Stimulated activated CD8-positive, alpha-beta memory T cell treated with anti-CD3 and anti-CD28 coated beads, Interleukin-7, amount 100 ng/mL, for 48 hours (primary cell): ENCODE measurements at places on chromosomes 2 and 18.

DNA sequence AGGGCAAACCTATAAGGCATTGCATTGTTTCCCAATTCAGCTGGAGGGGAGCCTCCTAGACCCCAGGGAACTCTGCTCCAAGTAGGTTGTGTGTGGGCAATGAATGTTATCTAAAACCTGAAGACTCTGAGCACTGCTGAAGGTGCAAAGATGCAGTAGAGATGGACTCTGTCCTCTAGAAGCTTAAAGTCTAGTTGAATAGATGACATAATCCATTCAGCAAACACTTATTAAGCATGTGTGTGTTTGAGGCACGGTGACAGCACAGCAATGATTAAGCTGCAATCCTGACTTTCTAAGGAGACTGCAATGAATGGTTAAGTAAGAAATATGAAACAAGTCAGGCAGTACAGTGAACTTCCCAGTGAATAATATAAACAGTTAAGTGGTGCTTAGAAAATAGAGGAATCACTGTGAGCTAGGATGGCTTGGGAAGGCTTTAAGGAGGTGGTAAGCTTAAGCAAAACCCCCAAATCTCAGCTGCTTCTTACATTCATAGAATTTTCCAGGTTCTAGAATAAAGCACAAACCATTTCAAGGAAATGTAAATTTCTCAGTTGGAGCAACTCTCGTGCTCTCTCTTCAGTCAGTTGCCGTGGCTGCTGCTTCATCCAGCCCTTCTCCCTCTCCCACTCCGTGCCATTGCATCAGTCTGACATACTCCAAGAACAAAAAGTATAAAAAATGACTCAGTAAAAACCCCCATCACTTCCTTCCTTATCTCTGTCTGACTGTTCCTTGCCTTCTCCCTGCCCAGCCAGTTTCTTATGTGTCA, 19.1 kb downstream of the MXD1 start:
- DNase-seq = no peak

- no peak for DNase-seq
These were observed 44.9 kb downstream of the PSMG2 start for GRCh38 chr18:12747530-12748315.

GRCh38 chr2:108923736-108924579, 65.1 kb downstream of the EDAR start:
- no peak for DNase-seq

DNA sequence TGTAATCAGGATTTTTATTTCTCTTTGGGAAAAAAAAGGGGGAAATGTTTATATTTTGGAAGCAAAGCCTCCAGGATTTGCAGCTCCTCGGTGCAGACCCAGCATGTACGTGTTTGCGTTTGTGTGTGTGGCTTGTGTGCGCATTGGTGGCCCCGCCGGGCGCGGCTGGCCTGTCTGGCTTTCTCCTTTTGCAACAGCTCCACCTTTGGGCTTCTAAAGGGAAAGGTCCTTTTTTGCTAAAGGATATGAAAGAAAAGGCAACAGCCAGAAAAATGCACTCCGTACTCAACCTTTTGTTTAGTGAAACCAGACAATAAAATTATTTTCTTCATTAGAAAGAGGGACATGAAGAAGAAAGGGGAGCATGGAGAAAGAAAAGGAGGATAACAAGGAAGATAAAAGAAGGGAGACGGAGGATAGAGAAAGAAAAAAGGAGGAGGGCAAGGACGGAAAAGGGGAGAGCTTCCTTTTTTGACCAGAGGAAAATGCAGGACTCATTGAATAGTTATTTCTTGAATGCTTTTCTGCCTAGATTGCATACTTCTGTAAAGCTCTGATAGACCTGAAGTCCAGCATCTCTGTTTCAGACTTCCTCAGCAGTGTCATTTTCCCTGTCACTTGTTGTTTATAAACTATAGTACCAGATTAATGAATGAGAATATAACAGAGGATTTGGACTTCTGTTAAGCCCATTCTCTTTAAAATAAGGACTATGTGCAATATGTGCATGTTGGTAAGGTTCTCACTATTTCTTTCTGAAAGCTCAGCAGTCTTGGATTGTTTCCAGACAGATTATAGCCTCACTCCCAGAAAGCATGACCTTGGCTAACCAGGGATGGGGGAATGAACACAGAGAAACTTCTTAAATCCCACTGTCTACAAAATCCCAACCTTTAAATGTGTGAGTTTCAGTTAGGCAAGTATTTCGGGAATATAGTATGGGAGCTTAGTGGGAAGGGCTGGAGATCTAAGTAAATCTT, 563.1 kb upstream of the PIK3C3 start:
- no peak for DNase-seq

GRCh38 chr18:28494151-28494550, 317.2 kb upstream of the CDH2 start:
- DNase-seq = no peak

DNA sequence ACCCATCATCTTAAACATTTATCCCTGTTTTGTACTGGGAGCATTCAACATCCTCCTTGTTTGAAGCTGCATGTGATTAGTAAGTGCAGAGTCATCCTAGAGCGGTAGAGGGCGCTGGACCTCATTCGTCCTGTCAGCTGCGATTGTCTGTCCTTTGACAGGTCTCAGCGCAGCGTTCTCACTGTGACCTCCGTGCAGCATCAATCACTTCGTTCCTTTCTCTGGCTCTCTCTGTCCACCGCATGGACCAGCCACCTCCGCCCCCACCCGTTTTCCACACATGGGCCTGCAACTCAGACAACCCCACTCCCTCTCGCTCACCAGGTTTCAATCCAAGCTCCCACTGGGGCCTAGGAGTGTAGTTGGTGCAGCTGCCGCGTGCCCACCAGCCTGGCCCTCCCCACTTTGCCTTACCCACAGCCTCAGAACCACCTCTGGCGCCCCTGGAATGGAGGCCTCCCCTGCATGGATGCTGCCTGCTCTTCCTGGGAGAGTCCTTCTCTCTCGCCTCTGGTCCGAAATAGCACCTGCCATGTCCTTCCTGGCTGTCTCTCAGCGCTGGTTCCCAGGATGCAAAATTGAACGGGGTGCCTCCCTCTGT, 90.5 kb downstream of the NDUFA10 start:
- peak; percentile 42 for DNase-seq

DNA sequence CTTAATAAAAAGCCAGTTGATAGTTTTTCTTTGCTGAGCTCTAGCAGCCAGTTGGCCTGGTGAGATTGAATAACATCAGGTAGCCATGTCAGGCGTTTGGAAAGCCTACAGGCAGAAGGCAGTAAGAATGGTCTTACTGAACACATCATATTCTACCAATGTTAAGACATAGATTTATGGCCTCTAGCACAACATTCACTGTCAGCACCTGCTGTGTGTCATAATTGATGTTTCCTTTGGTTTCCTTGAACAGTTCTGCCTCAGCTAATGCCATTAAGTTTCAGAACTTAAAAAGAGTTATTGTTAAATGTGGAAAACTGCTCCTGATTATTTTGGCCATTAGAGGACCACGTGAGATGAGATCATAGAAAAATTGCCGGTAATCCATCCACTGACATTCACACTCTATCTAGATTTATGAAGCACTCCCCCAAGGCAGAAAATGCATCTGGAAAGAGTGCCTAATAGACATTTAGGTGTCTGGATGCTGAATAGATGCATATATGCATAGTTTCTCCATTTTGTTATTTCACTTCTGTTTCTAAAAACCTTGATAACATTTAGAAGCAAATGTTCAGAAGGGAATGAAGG, 434.7 kb downstream of the PTPRM start:
- no peak for DNase-seq

DNA sequence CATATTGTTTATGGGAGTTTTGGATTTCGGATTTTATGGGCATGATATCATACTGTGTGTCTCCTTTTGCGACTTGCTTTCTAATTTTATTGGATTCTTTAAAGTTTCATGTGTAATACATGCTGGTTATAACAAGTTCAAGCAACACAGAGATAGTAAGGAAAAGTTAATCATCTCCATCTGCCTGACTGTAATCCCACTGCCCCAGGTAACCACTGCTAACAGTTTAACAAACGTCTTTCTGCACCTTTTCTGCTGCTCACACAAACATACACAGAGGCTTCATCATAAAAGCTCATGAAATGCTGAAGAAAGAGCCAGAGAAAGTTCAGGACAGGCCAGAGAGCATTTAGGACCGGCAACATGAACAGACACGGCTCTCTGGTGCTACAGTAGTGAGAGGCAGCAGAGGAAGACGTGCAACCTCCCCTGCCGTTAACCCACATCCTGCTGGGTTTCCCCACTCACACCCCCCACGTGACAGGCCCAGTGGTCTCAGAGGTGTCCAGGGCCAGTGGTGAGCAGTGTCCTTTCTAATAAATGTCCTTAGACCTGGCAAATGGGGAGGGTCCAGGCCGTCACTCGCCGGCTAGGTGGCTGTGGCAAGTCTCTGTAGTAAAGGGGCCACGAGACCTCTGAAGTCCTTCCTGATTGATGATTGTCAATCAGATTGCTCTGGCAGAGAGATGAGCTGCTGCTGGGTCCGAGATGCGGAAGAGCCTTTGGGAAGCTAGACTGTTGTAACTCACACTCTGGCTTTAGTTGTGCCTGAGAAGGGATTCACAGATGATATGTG, 43.0 kb upstream of the SLC1A4 start:
- DNase-seq = peak; percentile 43

- no peak for DNase-seq
These were observed 49.5 kb downstream of the CAPN13 start for GRCh38 chr2:30757749-30758148.

- no peak for DNase-seq
These were observed 47.5 kb upstream of the NEMP2 start for GRCh38 chr2:190582019-190582418.

DNA sequence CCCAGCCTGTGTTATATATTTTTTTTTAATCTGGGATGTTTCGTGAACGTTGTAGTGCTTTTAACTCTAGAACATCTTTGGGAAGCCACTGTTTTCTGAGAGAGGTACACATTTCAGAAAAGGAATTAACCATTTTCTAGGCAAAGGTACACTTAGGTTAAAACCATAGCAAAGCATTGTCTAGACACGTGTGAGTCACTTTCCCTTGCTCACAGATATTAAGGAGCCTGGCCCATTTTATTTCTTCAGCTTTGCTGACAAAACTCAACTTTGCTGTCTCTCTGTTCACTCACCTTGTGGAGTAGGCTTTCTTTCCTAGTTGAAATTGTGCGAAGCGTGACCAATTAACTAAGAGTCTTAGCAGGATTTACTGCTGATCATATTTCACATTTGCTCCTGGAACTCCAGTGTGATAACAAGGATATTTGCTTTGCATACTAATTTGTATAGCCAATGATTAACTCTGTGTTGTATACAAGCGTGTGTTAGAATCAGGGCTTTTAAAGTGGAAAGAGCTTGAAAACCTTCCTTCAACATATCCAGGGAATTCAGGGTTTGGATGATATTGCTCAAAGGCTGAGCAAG, 215.0 kb upstream of the AGAP1 start:
- DNase-seq = no peak

GRCh38 chr18:45416168-45416567, 199.1 kb upstream of the SLC14A2 start:
- no peak for DNase-seq

DNA sequence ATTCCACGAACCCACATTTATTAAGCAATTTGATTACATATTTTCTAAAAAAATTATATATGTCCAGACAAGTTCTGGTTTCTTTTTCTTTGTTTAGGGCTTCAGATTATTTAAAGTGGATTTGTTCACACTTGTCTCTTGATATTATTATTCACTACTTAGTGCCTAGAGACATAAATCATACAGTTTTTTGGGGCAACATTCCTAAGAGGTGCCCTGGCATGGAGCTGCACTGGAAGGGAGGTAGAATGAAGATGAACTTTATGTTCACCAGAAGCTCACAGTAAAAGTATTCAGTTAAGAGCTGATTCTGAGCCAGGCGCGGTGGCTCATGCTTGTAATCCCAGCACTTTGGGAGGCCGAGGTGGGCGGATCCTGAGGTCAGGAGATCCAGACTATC, 762.7 kb upstream of the TMEFF2 start:
- no peak for DNase-seq

GRCh38 chr2:180385601-180386201, 378.6 kb upstream of the CWC22 start:
- no peak for DNase-seq

- no peak for DNase-seq
These were observed 72.7 kb upstream of the SPOPL start for GRCh38 chr2:138428710-138429440.

GRCh38 chr18:10062302-10063300, 148.8 kb downstream of the VAPA start:
- DNase-seq = no peak
